ENCODE measurements at places on chromosomes 2 and 18.

GRCh38 chr18:10120622-10121021 lies 206.8 kb downstream of the VAPA start:
- DNase-seq, result no peak

GRCh38 chr2:60483401-60483800 lies 70.1 kb downstream of the BCL11A start:
- no peak for DNase-seq

DNA sequence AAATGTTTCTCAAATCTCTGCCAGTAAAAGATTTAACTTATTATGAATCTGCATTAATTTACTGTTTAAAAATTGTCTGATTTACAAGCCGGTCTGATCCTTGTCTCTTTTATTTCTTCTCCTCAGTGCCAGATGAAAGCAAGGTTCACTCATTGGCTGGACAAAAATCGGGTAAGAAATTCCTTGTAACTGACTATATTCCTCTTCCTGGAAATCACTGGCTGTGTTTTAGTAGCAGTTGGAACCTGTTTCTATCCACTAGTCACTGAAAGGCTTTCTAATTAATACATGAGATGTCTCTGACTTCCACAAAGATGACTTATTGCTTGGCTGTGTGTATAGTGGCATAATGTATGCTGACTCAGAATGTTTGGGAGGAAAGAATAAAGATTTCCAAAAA lies 436.6 kb upstream of the NRP2 start:
- DNase-seq, result no peak

GRCh38 chr2:238865015-238865719 lies 17.3 kb downstream of the TWIST2 start:
- no peak for DNase-seq

GRCh38 chr2:41941831-41942230 lies 106.0 kb upstream of the PKDCC start:
- no peak for DNase-seq

DNA sequence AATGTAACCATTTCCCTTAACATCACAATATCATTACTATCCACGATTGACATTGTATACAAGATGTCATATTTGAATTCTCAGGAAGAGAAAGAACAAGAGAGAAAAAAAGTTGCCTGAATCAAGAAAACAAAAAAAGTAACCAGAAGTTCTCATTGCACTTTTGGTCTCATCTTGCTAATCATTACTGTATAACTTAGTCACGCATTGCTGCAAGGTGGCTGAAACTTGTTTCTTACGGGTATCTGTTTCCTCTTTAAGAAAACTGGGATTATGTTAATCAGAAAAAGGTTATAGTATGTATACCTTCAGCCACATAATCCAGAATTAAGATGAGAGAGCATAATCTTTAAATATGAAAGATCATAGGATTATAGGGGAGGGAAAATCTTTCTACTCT lies 639.7 kb upstream of the SYT4 start:
- DNase-seq, result no peak

- no peak for DNase-seq
Observed at GRCh38 chr2:71821856-71822255, 325.8 kb downstream of the CYP26B1 start.

DNA sequence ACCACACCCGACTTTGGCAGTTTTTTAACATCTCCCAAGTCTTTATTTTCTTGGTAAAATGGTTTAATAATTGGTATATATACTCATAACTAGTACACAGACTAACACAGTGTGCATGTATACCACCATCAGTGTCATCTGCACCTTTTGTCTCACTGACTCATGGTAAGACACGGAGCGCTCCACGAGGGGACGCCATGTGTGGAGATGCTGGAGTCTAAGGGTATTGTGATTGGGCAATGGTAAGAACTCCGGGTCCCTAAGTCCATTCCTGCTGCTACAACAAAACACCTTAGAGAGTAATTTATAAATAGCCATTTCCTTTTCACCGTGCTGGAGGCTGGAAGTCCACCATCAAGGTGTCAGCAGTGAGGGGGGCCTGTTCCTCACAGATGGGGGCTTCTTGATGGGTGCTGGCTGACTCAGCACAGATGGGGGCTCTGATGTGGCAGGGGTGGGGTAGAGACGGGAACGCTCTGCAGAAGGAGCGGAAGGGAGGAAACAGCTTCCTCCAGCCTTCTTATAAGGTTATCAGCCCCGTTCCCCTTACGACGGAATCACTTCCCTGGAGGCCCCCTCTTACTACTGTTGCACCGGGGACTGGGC lies 42.0 kb upstream of the EDAR start:
- no peak for DNase-seq

Data from GM13977 (cell line).